ENCODE measurements at places on chromosomes 5 and 9.

- DNase-seq: no peak
Measured at GRCh38 chr5:141811287-141812155, 66.7 kb downstream of the PCDH1 start.

- DNase-seq: no peak
Measured at GRCh38 chr9:129557192-129558036, 63.5 kb downstream of the C9orf50 start.

GRCh38 chr5:89080467-89081116, 197.6 kb upstream of the MEF2C start:
- no peak for DNase-seq

GRCh38 chr9:70160686-70161600, 97.8 kb upstream of the SMC5 start:
- no peak for DNase-seq

DNA sequence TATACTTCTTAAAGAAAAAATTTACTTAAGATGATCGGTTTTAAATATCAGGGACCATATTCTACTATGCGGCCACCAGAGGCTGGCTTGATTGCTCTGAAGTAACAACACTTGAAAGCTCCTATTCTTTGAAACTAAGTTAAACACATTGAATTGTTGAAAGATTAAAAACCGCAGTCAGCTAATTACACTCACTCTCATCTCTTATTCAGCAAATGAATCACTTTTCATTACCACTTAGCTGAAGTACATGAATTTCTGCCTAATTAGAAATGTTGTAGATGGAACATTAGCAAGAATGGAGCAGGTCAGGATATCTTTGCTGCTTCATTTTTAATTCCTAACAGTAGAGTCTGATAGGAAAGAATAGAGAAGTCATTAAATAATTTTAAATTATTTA, 42.3 kb downstream of the LSM11 start:
- no peak for DNase-seq

DNA sequence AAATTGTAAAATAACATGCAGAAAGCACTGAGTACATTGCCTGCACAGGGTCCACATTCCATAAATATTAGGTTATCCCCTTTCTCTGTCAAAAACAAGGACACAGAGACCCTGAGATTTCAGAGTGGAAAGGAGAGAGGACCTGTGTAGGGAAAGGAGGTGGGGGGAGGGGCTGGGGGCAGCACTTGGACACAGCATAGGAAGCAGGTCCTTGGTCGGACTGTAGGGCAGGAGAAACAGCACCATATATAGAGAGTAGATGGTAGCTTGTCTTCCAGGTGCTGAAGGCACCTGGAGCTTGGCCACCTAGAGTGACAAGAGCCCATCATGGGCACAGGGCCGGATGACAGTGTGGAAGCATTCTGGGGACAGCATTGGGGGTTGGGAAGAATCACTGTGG, 2.4 kb downstream of the TPM2 start:
- no peak for DNase-seq

- DNase-seq: no peak
Measured at GRCh38 chr9:105441616-105442160, 6.1 kb upstream of the FSD1L start.

DNA sequence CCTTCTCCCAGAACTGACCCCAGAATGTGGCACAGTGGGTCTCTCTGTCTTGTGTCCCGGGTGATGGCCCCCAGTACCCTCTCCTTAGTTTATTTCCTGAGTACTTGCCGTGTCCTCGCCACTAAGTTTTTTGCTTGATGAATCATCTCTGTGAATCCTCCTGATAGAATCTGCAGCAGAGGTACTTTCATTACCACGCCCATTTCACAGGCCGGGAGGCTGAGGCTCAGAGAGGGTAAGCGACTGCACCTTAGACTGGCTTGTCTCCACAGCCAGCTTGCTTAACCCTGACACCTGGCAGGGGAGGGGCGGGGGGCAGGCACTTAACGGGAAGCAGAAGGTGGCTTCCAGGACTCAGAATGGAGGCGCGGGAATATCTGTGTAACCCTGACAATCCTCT, 7.9 kb upstream of the IER5L start:
- DNase-seq: no peak

- no peak for DNase-seq
Measured at GRCh38 chr9:92414566-92414965, 9.7 kb downstream of the OMD start.

GRCh38 chr5:5139336-5139776, 774 bp upstream of the ADAMTS16 start:
- no peak for DNase-seq

DNA sequence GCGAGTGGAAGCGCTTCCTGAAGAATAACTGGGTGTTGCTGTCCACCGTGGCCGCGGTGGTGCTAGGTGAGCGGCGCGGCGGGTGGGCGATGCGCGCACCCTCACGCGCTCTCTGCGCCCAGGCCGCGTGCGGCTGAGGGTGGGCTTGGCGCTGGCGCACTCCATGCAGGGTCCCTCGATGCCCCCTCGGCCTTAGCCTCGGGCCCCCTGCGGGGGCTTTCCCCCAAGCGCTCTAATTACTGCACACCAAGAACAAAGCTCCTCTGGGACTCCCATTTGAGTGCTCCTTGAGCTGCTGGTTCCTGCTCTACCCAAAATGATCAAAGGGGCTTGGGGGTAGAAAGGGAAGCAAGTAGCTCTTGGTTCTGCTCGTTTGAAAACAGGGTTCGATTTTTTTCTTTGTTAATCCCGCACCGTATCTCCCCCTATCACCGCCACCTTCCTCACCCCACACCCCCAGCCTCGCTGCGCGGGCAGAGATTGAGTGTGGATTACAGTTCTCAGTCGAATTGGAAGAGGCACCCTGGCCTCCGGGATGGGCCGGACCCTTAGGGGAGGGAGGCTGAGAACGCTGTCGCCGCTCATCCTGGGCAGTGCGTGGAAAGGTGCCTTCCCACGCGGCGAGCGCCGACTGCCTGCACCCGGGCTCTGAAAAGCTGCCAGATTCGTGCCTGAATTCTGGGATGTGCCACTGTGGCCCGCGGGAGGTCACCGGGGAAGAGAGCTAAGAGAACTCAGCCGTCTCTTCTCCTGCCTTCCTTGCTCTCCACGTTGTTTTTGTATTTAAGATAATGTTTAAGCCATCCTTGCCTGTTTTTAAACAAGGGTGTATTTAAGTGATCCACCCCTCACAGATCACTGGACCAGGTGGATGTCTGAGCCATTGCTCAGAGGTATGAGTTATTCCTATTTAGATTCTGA, 697 bp downstream of the SLC1A1 start:
- DNase-seq: no peak

GRCh38 chr9:123761905-123762605, 167.9 kb downstream of the DENND1A start:
- no peak for DNase-seq

GRCh38 chr5:146208916-146209522, 5.6 kb downstream of the RBM27 start:
- DNase-seq: no peak

- no peak for DNase-seq
Measured at GRCh38 chr5:111530298-111530740, 18.0 kb upstream of the STARD4 start.

- no peak for DNase-seq
Measured at GRCh38 chr9:126438741-126439401, 112.2 kb downstream of the MVB12B start.

DNA sequence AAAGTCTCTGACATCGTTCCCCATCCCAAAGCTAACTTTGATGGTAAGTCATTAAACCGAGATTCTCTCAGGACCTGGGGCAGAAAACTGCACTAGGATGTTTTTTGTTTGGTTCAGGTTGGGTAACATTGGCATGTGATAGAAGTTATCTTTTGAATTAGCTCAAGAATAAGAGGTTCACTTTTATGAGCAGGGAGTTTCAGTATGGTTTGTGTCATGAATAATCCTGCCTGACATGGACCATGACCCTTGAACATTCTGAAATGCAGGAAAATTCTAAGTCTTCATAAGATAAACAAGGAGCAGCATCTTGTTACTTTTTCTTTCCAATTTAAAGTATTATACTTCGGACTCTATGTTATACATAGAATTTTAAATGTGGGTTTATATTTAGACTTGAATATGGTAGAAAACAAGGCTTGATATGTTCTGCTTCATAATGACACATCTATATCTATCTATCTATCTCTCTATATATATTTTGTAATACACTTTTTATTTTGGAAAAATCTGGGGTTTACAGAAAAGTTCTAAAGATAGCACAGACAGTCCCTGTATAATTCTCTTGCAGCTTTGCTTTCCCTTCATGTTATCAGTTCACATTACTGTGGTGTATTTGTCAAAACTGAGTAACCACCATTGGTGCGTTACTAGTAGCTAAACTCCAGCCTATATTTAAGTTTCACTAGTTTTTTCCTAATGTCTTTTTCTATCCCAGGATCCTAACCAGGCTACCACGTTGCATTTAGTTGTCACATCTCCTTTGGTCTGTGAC, 102.7 kb upstream of the TAF11L2 start:
- DNase-seq: no peak

GRCh38 chr9:7081065-7081600, 323.4 kb downstream of the KDM4C start:
- no peak for DNase-seq

DNA sequence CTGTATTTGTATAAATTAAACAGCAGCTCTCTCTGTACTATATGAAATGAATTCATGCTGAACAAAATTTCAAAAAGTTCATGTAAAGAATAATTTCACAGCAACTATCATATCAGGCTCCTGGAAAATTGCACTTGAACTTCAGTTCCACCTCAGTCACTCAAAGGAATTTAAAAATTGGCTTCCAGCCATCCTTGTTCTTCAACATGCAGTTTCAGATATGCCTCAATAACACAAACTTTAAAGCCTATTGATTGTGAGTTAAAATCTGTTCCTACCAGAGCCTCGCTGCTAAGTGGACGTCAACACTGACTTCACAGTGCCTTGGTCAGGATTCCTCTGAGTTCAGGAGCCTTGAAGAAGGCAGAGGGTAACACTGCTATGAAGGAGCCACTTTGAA, 418.7 kb upstream of the WWC1 start:
- no peak for DNase-seq

DNA sequence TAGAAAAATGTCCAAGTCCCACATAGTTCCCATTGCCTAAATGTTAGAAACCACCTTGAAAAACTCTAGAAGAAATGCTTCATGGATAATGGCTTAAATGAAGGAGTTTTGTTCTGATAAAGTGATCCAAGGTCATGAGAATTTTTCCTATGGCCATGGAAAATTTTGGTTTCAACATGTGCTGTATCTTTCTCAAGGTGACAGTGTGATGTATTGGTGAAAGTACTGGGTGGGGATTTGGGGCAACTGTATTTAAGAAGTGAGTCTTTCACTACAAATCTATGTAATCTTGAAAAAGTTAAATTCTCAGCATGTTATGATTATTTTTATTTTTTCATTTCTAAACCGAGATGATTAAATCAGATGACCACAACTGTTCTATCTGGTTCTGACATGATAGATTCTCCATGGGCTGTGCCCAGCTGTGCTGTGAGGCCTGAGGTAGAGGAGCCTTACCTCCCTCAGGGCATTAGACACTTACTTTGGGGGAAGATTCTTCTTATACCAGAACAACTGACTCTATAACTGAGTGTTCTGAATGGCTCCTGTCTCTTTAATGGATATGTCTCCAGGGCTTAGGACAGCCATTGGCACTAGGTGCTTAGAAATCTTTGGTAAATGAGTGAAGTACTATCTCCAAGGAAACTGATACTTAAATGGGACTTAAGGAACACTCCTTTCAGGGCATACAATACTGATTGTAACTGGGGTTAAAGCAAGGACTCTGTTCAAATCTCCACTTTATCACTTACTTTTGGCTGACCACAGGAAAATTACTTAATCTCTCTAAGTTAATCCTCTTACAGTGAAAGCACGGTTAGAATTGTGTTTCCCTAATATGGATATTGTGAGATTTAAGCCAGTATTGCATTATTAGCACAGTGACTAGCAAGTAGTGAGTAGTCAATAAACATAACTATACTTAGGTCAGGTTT, 397.4 kb upstream of the MEF2C start:
- DNase-seq: no peak

DNA sequence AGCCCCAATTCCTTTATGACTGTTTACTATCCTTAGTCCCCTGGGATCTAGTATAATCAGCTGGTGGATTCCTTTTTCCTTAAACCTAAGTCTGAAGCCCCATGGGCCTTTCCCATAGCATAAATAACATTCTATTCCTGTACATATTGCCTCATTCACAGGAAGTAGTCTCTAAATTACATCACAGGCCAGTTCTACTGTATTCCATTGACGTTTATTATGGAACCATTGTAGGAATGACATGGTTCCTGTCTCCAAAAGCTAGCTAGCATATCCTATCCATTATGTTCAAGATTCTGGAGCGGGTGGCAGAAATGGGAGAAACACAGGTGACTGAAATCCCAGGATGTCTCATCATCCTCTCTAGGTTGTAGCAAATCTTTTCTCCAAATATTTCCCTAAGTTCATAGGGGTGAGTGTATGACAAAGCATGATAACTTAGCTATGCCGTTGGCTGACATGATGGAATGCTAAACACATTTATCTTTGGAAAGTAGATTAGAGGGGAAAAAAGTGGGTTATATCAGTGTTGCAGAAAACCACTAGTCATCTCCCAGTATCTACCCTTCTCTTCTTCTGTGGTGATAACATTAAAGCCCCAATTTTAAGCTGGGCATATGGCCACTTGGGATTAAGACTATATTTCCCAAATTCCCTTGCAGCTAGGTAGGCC, 140.1 kb downstream of the FGF1 start:
- no peak for DNase-seq

DNA sequence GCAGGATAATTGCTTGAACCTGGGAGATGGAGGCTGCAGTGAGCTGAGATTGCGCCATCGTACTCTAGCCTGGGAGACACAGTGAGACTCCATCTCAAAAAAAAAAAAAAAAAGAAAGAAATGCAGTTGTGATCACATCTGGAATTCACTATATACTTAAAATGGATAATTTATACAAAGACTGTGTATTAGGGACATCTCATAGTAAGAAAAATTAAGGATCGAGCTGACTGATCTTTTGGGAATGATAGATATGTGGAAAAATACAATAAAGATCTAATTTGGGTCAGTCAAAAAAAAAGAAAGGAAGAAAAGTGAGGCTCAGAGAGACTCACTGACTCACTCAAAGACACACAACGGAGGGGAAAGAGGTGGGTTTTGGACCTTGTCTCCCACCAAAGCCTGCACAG, 73.2 kb upstream of the STXBP1 start:
- no peak for DNase-seq

DNA sequence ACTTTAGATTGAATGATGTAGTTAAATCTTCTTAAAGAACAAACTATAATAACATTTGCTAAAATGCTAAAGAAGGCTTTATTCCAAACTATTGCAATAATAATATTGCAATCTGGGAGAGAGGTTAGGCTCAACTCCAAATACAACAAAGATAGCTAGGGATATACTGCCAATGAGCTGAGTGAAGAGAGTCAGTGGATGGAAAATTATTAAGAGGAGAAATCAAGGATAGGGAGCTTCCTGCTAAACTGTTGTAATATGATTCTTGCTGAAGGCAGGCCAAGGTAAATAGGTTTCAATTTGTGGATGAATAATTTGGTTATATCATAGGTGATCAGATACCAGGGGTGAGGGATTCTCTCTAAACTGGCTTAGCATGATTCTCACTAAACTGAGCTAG, 1651.5 kb downstream of the EFNA5 start:
- no peak for DNase-seq

GRCh38 chr5:105840800-105841199, 1829.9 kb downstream of the EFNA5 start:
- DNase-seq: no peak
